ENCODE measurements at places on chromosomes 2 and 18. TPM values are rescaled to one million over a fixed set of nuclear protein-coding genes. Genes with fewer than 3 reads are reported as not detected.

The IL36B gene
- not detected for polyA plus RNA-seq

The CPLX4 gene
- not detected for polyA plus RNA-seq

The PLB1 gene
- 19.7 TPM for polyA plus RNA-seq

The CCDC148 gene
- 0.62 TPM for polyA plus RNA-seq

The ALK gene
- 0.16 TPM for polyA plus RNA-seq

Measured in hepatocyte (in vitro differentiated cells).